ENCODE measurements at places on chromosomes 5 and 9. TPM values are rescaled to one million over a fixed set of nuclear protein-coding genes. Genes with fewer than 3 reads are reported as not detected.
A peak's percentile ranks its signal among the peaks of the same experiment; 100 is the strongest.

The LCP2 gene
- 83.1 TPM for total RNA-seq

The PCDHGA5 gene
- 3.5 TPM for total RNA-seq

The PCDH12 gene
- total RNA-seq: 17.0 TPM

The CD274 gene
- total RNA-seq: 25.9 TPM

The LIFR gene
- total RNA-seq: 151 TPM

The ACOT12 gene
- total RNA-seq: not detected

The PHF2 gene
- total RNA-seq: 37.0 TPM

The DNAJC25 gene
- total RNA-seq: 6.6 TPM

The GPSM1 gene
- total RNA-seq: 27.3 TPM

The CDH12 gene
- not detected for total RNA-seq

GRCh38 chr5:126519637-126520592 is 75.1 kb downstream of the ALDH7A1 start:
- DNase-seq: no peak

DNA sequence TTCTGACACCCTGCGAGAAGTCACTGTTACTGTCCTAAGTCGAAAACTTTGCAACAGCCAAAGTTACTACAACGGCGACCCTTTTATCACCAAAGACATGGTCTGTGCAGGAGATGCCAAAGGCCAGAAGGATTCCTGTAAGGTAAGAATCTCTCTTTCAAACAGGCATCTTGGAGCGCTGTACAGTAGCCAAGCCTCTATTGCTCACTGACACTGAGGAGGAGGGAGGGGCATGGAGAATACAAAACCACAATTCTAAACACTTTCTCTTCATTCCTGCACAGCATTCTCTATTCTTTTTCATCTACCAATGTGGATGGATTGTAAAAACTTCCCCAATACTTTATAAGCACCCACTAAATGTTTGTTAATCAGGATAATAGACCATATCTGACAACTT is 7.4 kb downstream of the GZMK start:
- DNase-seq: no peak

GRCh38 chr5:35781181-35781790 is 75.4 kb upstream of the IL7R start:
- DNase-seq: no peak

- no peak for DNase-seq
Observed at GRCh38 chr9:115098226-115098965, 19.6 kb downstream of the TNC start.

GRCh38 chr5:34756781-34757624 is 82.0 kb upstream of the TTC23L start:
- DNase-seq: no peak

GRCh38 chr9:101403516-101404285 is 5.0 kb downstream of the ZNF189 start:
- DNase-seq: no peak

GRCh38 chr5:156892223-156892622 is 42.1 kb downstream of the PPP1R2B start:
- no peak for DNase-seq

- no peak for DNase-seq
Observed at GRCh38 chr5:17794815-17795214, 160.6 kb downstream of the TAF11L14 start.

DNA sequence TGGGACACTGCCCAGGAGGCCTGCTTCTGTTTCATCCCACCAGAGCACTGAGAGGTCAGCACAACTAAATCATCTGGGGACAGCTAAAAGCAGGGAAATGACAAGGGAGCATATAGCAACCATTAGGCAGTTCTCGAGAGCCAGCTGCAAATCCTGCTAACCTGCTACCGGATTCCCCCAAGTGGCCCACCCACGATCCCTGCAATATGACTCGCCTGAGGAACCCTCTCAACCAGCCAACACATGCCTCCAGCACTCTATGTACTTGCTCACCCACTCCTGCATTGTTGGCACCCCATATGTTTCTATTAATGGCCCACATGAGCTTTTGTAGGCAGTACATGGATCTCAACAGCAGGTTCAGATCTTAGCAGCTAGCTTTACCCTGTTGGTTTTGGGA is 326.0 kb downstream of the GABRG2 start:
- no peak for DNase-seq

DNA sequence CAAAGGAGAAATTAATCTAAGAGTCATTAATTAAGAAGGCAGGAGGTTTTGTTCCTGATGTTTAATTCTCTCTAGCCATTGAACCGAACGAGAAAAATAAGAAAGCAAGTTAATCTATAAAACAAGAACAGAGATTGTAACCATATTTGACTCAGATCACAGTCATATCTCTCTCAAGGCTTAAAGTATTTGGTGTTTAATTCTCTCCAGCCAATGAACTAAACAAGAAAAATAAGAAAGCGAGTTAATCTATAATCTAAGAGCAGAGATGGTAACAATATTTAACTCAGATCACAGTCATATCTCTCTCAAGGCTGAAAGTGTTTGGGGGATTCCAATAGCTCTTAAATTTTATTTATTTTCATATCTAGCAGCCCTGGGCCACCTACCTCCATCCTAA is 74.4 kb upstream of the SHISAL2B start:
- DNase-seq: no peak

DNA sequence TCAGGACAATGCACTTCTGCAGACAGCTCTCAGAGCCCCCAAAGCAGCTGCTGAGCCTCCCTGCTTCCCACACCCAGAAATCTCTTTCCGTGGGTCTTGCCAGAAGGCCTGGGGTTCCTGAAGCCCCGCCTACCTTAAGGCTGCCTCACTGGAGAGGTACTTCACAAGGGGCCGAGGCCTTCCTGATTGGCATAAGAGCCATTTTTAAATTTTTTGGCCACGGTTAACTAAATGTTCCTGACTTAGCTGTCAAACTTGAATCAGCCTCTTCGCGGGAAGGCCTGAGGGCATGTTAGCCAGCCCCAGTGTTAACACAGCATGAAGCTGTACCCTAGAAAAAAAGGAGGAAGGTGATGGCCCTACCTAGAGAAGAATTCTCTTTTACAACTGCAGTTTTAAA is 20.7 kb upstream of the EPB41L4B start:
- peak; percentile 76 for DNase-seq

DNA sequence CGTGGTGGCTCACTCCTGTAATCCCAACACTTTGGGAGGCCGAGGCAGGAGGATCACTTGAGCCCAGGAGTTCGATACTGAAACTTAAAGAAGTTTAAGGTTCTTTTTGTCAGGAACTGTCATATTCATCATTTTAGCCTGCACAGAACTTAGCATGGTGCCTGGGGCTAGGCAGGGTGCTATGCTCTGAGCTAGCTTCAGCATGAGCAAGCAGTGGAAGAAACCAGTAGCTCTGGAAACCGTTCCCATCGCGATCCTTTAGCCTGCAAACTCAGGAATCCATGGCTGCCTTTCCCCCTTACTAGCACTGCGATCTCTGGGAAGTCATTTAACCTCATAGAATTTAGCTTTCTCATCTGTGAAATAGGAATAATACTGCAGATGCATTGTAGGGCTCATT is 80.4 kb downstream of the PTCH1 start:
- DNase-seq: no peak

DNA sequence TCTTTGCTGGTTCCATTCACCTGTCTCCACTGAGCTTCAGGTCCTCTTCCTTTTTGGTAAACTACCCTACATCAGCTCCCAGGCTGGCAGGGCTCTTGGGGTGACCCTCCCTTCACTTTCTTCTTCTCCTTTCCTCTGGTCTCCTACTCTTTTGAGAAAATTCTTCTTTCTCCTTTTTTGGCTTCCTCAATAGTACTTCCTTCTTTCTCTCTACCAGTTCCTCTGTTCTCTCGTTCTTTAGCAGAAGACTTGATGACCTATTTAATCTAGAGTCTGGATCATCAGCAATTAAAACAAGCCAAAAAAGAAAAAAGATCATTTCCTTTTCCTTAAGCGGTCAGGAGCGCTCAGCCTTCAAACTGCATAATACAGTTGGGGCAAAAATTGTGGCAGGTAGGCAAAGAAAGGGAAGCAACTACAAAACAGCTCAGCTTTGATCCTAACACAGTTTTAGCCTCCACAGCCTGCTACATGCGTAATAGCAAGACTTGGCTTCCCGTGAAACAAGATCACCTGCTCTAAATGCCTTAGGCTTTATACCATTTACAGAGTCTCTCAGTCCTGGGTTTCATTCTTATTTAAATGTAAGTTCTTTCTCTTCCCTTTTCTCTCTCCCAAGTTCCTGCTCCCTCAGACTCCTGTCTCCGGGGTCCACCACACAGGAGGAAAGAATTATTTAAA is 14.0 kb upstream of the GSN start:
- DNase-seq: no peak

GRCh38 chr9:33924978-33925797 is 108.2 kb downstream of the UBE2R2 start:
- no peak for DNase-seq

DNA sequence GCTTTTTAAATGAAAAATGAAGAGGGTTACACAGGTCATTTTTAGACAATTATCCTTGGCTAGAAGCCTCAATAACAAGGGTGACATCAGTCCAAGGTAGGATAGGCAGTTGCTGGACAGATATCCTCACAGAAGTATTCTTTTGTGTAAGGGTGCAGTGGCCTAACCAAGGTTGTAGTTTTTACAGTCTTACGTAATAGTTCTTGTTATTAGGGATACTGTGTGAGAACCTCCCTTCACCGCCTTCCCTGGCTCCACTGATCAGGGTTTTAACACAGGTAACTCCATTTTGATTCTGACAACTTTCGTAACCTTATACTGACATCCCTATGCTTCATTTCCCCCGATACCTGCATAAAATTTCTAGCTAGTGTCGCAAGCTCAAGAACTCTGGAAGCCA is 8.7 kb upstream of the CAPSL start:
- DNase-seq: no peak

DNA sequence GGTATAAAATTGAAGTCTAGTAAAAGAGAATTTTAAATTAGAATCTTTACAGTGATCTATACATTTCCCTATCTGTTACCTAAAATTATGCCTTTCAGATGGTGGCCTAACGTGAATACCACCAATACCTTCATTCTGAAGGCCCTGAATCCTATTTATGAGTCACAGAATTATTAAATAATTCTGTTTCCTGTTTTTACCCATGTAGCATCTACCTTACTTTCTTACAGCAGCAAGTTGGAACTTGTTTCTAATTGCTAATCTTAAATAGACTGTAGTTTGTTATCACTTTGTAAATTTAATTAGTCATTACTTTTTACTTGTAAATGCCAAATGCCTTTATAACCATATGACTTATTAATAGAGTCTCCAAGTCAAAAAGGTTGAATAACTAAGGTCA is 135.0 kb downstream of the PDE4D start:
- no peak for DNase-seq

DNA sequence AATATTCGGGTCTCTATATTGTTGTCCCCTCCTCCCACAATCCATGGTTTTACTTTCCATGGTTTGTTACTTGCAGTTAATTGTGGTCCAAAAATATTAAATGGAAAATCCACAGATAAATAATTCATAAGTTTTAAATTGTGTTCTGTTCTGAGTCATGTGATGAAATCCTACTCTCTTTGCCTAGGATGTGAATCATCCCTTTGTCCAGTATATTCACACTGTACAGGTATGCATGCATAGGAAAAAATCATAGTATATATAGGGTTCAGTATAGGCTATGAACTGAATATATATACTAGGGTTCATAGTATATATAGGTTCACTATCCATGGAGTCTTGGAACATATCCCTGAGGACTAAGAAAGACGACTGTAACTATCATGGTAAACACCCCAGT is 19.6 kb downstream of the INSYN2B start:
- no peak for DNase-seq

DNA sequence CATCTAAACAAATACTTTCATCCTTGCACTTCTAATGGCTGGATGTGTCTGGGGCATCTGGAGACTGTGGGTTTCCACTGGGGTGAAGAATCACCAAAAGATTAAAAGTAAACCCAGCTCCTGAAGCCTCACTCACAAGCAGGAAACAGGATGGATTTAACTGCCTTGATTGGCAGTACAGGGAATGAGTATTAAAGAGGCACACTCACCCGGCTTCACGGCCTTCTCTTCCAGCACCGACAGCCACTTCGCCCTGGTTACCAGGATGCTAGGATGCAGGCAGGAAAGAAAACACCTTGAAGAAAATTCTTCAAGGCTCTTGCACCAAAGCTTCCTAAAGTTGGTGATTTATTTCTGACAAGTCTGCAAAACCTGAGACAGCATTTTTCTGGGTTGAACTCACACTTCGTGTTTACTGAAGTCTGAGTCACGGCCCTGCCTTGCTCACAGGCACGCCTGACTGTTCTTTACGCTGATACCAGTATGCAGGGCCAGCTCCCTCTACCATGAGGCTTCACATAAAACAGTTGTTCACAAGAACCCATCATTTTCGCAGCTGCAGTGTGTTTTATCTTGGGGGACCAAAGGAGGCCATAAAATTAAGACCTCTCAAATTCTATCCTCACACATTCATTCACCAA is 56.5 kb upstream of the ZNF354A start:
- DNase-seq: peak; percentile 62

DNA sequence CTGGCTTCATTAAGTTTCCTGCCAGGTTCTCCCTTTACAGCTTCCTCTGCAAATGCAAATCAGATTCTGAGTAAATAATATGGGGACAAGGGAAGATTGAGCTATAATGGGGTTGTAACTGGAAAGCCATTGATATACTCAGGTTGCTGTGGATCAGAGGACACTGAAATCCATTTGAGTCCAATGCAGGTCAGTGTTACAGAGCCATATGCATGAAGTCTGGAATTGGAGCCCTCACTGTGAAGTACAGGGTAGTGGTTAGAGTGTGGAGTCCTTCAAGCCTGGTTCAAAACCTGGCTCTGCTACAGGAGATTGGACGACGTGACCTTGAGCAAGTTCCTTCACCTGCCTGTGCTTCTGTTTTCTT is 48.7 kb downstream of the TIMD4 start:
- DNase-seq: no peak

DNA sequence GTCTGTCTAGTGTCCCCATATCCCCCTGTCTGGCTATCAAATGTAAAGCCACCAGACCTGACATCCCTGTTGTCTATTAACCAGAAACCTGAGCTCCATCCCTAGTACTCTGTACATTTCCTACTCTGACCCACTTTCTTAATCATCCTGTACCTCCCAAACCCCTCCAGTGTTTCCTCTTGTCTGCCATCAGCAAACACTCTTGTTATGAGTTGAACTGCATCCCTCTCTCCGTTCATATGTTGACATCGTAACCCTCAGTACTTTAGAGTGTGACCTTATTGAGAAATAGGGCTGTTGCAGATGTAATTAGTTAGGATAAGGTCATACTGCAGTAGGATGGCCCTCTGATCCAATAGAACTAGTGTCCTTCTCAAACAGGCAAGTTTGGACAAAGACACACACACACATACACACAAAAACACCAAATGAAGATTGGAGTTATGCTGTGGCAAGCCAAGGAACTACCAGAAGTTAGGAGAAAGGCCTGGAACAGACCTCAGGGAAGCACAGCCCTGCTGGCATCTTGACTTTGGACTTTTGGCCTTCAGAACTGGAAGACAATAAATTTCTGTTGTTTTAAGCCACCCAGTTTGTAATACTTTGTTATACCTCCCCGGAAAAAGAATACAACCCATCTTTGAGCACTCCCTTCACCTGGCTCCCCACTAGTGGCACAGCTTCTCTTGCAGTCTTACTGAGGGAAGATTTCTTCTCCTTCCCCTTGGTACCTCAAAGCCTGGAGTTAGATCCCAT is 180.0 kb upstream of the PTGER4 start:
- DNase-seq: no peak
